ENCODE measurements at places on chromosomes 13 and 19. TPM values are rescaled to one million over a fixed set of nuclear protein-coding genes. Genes with fewer than 3 reads are reported as not detected.

FAM83E gene
- 2.2 TPM for total RNA-seq

USHBP1 gene
- total RNA-seq, result 0.24 TPM

PLK5 gene
- not detected for total RNA-seq

LIM2 gene
- total RNA-seq, result 0.64 TPM

FAM124A gene
- 0.24 TPM for total RNA-seq

ZNF229 gene
- 0.05 TPM for total RNA-seq

EDNRB gene
- total RNA-seq, result not detected

AXL gene
- total RNA-seq, result 0.31 TPM

MARK4 gene
- total RNA-seq, result 21.6 TPM

NXNL1 gene
- not detected for total RNA-seq

CGB2 gene
- not detected for total RNA-seq

PNMA8B gene
- total RNA-seq, result 0.07 TPM

SIAH3 gene
- total RNA-seq, result 0.05 TPM

ZNF256 gene
- 3.9 TPM for total RNA-seq

ELSPBP1 gene
- total RNA-seq, result not detected

GNG7 gene
- total RNA-seq, result 0.53 TPM

FREM2 gene
- not detected for total RNA-seq

ATP8A2 gene
- 0.29 TPM for total RNA-seq

RASL11A gene
- total RNA-seq, result 6.8 TPM

N4BP2L2 gene
- 86.6 TPM for total RNA-seq

TEX30 gene
- 43.2 TPM for total RNA-seq

KLK11 gene
- total RNA-seq, result not detected

SIGLEC5 gene
- not detected for total RNA-seq

ACP5 gene
- 12.3 TPM for total RNA-seq

MISP3 gene
- total RNA-seq, result 2.4 TPM

PLIN4 gene
- total RNA-seq, result 0.02 TPM

DAND5 gene
- total RNA-seq, result not detected

CABP5 gene
- not detected for total RNA-seq

ACP7 gene
- 0.31 TPM for total RNA-seq

WTIP gene
- total RNA-seq, result 0.52 TPM

ZNF17 gene
- total RNA-seq, result 4.2 TPM

SMIM24 gene
- total RNA-seq, result not detected

GIPC3 gene
- 0.26 TPM for total RNA-seq

CCDC106 gene
- 4.0 TPM for total RNA-seq

LGI4 gene
- 0.50 TPM for total RNA-seq

PDCD2L gene
- total RNA-seq, result 29.8 TPM

SULT2B1 gene
- total RNA-seq, result not detected

CYP2F1 gene
- not detected for total RNA-seq

RRAS gene
- total RNA-seq, result 14.4 TPM

ZIC5 gene
- not detected for total RNA-seq

CD33 gene
- 0.43 TPM for total RNA-seq

ZNF793 gene
- 2.4 TPM for total RNA-seq

SIRT2 gene
- 23.5 TPM for total RNA-seq

SEMA6B gene
- total RNA-seq, result 0.19 TPM

TEX101 gene
- total RNA-seq, result not detected

CCDC8 gene
- not detected for total RNA-seq

APC2 gene
- total RNA-seq, result 0.15 TPM

OR7A5 gene
- not detected for total RNA-seq

DHPS gene
- 126 TPM for total RNA-seq

KIR3DL1 gene
- total RNA-seq, result not detected

CYP2A6 gene
- total RNA-seq, result not detected

TBC1D17 gene
- 32.5 TPM for total RNA-seq

ONECUT3 gene
- total RNA-seq, result not detected

SWSAP1 gene
- 1.7 TPM for total RNA-seq

MED26 gene
- 14.5 TPM for total RNA-seq

Data from activated CD4-positive, alpha-beta memory T cell treated with anti-CD3 and anti-CD28 coated beads for 36 hours (primary cell).